ENCODE measurements at places on chromosomes 6 and 20.

DNA sequence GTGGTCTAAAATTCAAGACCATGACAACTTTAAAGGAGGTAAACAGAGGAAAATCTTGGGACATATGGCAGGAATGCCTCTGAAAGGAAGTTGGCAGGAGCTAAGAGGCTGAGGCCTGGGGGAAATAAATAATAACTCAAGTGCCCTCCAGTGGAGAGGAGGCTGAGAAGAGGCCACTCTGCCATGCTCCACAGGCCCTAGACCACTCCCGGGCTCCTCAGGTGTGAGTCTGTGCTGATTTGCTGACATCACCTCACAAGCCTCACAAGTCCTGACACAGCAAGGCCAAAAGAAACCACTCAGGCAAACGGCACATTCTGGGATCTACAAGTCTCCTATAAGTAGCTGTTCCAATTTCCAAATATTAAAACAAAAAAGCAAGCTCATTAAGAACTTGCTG is 91.0 kb upstream of the RIPOR2 start:
- peak; percentile 28 for DNase-seq

GRCh38 chr6:36897609-36898008 is 11.9 kb downstream of the C6orf89 start:
- DNase-seq = no peak

- no peak for DNase-seq
Measured at GRCh38 chr6:11495565-11496145, 41.9 kb upstream of the TMEM170B start.

DNA sequence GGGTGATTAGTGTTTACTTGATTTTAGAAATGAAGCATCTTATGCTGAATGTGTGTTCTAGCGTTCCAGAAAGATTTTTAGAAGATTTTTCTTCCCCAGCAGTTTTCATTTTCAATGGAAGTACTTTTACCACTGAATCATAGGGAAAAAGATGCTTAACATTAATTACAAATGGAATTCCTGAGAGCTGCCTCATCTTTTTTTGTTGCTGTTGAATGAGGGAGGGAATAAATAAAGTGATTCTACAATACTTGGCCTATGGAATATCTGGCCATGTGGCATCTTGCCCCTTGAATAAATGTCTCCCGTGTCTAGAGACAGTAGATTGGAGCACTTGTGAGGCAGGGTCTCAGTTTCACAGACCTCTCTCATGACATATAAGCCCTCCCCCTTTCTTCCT is 44.1 kb upstream of the SLC22A1 start:
- no peak for DNase-seq

GRCh38 chr20:14580418-14581074 is 243.1 kb upstream of the FLRT3 start:
- no peak for DNase-seq

DNA sequence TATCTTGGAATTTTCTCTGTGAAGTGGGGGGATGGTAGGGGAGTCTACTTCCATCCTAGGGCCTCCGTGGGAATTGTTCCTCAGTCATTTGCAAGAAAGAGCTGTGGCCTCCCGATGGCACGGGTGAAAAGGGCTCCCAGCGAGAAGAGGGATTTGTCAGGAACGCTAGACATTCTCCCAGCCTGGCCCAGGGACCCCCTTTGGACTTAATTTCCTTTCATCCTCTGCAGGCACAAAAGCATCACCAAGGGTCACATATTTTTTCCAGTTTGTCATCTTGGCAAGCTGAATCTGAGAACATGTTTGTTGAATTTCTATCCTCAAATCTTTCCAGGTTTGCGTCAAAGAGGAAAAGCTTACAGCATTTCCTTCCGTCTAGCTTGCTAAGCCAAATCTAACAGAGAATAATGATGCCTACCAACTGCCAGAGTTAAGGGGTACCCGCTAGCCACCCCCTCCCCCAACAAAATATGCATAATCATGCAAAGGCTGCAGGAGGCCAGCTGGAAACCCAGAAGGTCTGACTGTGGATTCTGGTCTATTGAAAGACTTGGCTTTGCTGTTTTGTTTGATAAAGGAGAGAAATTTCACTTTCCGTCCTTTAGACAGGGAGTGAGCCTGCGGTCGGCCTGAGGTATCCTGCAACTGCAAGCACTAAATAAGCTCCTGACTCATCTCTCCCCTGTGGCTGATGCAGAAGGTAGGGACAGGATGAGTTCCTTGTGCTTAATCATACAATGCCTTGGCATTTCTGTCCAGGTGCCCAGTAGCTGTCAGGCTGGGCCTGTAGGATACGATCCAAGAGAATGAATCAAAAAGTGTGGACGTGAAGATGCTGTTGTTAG is 23.1 kb downstream of the PSMG4 start:
- DNase-seq = no peak

GRCh38 chr6:133631421-133631820 is 257.5 kb upstream of the TCF21 start:
- no peak for DNase-seq

GRCh38 chr20:63815615-63816253 is 15.3 kb downstream of the ZBTB46 start:
- no peak for DNase-seq

GRCh38 chr6:166630462-166630861 is 3.4 kb upstream of the RPS6KA2 start:
- DNase-seq = no peak
